ENCODE measurements at places on chromosomes 1 and 21. TPM values are rescaled to one million over a fixed set of nuclear protein-coding genes. Genes with fewer than 3 reads are reported as not detected.

GRCh38 chr21:38989379-38989744 is 183.6 kb downstream of the ETS2 start:
- no peak for DNase-seq

DNA sequence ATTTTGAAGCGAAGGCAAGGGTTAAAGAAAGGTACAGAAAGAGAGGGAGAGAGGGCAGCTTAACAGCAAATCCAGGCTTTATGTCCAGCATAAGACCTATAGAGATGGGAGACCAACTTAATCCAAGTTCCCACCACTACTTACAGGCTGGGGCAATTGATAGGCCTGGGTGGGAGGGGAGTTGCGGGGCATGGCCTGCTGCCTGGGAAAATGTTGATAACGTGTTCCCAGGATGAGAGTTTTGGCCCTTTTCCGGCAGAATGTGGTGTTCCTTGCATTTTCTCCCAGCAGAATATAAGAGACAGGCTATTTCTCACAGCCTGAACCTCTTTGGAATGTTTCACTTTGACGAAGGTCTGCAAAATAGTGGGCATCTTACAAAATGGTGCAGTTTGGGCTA is 34.9 kb upstream of the PLA2G5 start:
- DNase-seq = no peak

Gene SPOCD1
- 15.7 TPM for total RNA-seq

GRCh38 chr1:218430822-218431221 is 85.7 kb downstream of the TGFB2 start:
- DNase-seq = no peak

- no peak for DNase-seq
Observed at GRCh38 chr1:88698764-88699163, 14.7 kb downstream of the PKN2 start.

Gene BCAR3
- 21.3 TPM for total RNA-seq

Gene JTB
- total RNA-seq = 105 TPM

DNA sequence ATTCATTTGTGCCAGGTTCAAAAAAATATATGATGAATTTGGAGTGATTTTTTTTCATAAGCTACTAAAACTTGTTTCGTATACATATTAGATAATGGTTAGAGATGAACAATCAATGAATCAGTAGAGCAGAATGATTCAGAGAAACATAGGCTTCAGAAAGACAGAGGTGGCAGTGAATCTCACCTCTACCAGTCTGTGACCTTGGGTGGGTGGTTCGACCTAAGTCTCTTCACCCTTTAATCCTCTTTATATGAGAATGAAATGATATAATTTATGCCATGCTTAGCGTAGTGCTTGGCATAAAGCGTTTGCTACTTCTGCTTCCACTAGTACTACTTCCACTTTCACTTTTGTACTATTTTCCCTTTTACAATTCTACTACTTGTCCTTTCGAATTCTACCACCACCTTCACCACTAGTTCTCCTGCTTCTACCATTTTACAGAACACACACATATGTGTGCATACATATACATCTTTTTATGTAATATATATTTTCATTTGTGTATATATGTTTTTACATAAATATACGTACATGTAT is 45.1 kb downstream of the FYB2 start:
- DNase-seq = no peak

DNA sequence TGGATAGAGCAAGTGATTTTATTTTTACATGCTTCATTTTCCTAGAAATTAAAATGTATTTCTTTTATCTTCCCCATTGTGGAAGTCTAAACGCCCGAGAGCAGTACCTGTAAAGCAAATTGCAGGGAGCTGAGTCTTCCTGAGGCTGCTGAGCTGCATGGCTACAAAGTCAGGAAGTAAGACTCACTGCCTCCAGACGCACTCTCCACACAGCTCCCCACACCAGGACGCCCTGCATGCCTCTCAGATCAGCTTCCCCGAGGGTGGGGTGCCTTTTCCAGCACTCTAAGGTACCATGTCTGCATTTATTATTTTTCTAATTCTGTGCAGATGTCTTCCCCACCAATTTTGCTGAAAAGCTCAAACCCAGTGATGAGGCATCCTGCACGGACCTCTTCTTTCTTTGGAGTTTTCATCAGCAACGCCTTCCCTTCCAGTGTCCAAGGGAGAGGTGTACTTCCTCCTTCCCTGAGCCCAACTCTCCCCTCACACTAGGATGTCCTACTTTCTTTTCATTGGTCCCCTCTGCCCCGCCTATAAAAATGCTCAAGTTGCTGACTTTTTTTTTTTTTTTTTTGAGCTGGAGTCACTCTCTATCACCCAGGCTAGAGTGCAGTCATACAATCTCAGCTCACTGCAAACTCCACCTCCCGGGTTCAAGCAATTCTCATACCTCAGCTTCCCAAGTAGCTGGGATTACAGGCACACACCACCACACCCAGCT is 114.7 kb downstream of the PCNX2 start:
- DNase-seq = no peak

- DNase-seq = peak; percentile 19
Observed at GRCh38 chr21:45018131-45019075, 56.0 kb upstream of the ADARB1 start.

GRCh38 chr1:67939186-67939743 is 106.0 kb upstream of the GNG12 start:
- peak; percentile 35 for DNase-seq

Data from lung (tissue), 17 donors.